GM20000 (cell line): ENCODE measurements at places on chromosomes 5 and 9.

- no peak for DNase-seq
These were observed 25.2 kb downstream of the DPYSL3 start for GRCh38 chr5:147484708-147485020.

- DNase-seq, result no peak
These were observed 64.0 kb upstream of the PTGER4 start for GRCh38 chr5:40615586-40616170.

DNA sequence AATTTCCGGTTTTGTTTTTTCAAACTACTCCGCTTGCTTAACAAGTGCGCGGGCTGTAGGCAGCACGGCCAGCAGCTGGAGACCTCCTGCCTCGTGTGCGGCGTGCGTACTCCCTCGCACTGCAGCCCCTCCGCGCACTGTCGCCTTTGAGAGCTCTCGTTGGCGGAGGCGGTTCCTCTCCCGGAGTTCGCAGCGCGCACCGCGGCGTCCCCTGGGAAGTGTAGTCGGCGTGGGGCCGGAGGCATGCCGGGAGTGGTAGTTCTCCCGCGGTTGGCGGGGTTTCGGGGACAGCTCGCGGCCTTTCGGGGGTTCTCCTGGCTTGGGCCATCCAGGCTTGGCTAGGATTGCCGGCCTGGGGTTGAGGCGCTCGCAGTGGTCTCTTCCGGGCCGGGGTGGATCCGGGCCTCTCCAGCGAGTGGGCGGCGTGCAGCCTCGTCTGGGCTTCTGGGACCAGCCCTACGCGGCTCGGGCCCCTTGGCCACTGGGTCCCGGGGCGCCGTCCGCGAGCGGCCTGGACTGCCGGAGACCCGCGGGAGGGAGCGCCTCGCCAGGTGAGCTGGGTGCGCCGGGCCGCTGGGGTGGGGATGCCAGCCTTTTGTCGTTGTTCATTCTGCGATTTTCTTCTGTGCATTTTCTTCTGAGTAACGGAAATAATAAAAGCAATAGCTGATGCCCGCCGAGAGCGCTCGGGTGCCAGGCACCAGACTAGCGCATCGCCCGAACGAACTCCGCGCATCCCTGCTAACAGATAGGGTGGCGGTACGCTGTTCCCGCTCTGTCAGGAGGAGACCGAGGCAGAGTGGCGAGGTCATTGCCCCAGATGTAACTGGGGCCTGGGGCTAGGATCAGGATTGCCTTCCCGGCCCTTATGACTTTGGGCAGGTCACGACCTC is at the start of gene ZNF354C:
TSS of gene ZNF354C (plus strand) at position 258 of the 893 bp plus-strand sequence. CDS start 1,696 bp downstream, outside the sequence.
- peak; percentile 60 for DNase-seq

DNA sequence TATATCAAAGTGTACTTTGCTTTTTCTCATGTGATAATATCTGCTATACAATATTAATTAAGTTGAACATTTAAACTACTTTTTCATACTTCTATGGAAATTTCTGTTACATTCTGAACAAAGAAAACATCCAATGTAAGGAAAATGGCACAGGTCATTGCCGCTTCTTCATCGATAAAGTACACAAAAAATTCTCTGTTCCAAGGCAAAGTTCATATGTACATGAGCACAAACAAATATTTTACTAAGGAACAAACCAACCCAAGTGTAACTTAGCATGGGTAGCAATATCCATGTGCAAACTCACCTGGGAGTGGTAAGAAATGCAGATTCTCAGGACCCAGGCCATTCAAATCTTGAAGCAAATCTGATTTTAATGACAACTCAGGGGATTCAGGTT is 139.8 kb downstream of the TMEM161B start:
- DNase-seq, result no peak

GRCh38 chr9:123710299-123710698 is 219.6 kb downstream of the DENND1A start:
- DNase-seq, result no peak

GRCh38 chr5:55923865-55924500 is 70.8 kb downstream of the IL6ST start:
- no peak for DNase-seq

GRCh38 chr9:15328946-15329345 is 21.9 kb upstream of the TTC39B start:
- no peak for DNase-seq

DNA sequence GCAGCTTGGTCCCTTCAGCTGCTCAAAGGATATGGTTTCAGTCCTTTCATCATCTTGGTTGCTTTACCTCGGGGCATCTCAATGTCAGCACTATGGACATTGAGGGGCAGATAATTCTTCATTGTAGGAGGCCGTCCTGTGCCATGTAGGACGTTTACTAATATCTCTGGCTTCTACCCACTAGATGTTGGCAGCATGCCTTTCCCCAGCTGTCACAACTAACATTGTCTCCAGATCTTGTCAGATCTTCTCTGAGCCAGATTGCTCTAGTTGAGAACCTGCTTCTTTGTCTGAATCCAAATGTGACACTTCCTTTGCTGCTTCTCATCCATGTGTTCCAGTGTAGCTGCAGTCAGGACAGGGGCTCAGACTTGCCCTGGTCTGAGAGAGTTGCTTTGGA is 10.3 kb downstream of the PTPA start:
- no peak for DNase-seq

DNA sequence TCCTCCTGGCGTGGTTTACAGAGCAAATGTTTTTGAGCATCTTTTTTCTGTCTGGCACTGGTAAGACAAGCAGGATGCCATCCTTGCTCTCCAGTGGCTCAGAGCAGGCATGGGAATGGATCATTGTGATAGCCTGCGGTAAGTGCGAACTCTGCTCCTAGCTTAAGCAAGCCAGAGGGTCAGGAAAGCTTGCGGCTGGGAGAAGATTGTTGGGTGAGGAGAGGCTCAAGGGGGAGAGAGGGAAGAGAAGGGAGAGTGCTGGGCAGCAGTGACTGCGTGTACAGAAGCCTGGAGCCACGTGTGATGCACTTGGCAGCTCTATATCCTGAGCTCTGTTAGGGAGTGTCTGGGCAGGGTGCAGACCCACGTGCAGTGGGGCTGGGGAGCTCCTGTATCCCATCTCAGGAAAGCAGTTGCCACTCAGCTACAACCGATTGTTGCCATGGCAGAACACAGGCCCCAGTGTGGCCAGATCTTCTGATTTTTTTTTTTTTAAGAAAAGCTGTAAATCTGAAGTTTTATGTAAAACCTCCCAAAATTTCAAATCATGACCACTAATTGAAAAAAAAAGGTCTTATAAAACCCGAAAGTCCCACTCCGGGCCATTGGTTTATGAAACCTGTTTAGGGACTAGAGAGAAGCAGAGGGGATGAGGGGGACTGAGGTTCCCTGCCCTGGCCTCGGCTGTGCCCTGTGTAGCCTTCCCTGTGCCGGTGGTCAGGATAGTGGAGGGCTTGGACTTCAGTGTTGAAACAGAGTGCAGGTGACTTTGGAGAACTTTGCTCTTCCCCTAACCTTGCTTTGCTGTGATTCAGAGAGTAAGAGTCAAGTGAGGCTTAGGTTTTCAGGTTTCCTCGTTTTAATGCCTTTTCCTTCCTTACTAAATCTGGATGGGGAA is 67.3 kb downstream of the ZNF618 start:
- no peak for DNase-seq

DNA sequence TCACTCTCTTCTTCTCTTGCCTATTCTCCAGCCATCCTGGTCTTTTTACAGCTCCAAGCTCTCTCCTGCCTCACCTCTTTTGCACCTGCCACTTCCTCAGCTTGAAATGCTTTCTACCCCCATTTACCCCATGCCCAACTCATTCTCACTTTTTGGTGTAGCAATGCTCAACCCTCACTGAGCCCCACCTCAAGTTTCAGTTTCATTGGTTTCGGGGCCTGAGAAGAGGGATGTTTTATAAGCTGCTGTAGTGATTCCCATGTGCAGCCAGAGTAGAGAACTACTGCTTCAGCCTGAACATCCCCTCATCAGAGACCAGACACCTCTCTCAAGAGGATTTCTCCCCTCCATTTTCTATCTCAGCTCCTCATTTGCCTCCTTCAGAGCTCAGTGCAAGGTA is 45.2 kb upstream of the FYB1 start:
- DNase-seq, result peak; percentile 35

GRCh38 chr5:39469176-39469575 is 44.4 kb upstream of the DAB2 start:
- no peak for DNase-seq

DNA sequence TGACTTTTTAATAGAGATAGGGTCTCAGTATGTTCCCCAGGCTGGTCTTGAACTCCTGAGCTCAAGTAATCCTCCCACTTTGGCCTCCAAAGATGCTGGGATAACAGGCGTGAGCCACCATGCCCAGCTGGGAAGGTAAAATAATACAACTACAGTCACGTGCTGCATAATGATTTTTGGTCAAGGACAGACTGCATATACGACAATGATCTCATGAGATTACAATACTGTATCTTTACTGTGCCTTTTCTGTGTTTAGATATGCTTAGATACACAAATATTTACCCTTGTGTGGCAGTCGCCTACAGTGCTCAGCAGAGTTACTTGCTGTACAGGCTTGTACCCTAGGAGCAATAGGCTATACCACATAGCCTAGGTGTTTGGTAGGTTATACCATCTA is 14.2 kb upstream of the IRF1 start:
- no peak for DNase-seq

- DNase-seq, result no peak
These were observed 302.9 kb downstream of the NSG2 start for GRCh38 chr5:174348311-174348981.

GRCh38 chr5:20367178-20367577 is 379.2 kb upstream of the CDH18 start:
- no peak for DNase-seq

GRCh38 chr9:17135295-17136160 is 688 bp downstream of the CNTLN start:
- DNase-seq, result peak; percentile 68

- DNase-seq, result peak; percentile 45
These were observed 215.5 kb downstream of the FSTL4 start for GRCh38 chr5:133396814-133397213.

GRCh38 chr5:59137846-59138245 is 555.0 kb downstream of the RAB3C start:
- DNase-seq, result no peak

- DNase-seq, result peak; percentile 14
These were observed 76.8 kb downstream of the ZDHHC21 start for GRCh38 chr9:14616188-14616982.

GRCh38 chr5:96968074-96968473 is 32.2 kb downstream of the LNPEP start:
- no peak for DNase-seq

DNA sequence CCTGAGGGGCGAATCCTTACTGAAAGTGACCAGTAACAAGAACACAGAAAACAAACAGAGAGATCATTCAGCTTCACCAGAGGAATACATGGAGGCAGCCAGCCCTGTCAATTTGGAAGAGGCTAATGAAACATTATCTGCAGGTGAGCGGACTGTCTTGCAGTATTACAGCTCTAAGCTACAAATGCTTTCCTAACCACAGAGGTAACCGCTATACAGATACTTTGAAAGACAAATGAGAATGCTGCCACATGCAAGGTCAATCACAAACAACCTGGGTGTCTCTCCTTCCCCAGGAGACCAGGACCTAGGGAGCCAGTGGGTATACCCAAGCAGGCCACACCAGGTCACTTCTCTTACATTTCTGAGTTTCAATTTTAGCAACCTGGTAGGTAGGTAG is 30.2 kb downstream of the EFNA5 start:
- DNase-seq, result no peak

GRCh38 chr5:67857502-67857901 is 358.1 kb upstream of the PIK3R1 start:
- DNase-seq, result no peak

DNA sequence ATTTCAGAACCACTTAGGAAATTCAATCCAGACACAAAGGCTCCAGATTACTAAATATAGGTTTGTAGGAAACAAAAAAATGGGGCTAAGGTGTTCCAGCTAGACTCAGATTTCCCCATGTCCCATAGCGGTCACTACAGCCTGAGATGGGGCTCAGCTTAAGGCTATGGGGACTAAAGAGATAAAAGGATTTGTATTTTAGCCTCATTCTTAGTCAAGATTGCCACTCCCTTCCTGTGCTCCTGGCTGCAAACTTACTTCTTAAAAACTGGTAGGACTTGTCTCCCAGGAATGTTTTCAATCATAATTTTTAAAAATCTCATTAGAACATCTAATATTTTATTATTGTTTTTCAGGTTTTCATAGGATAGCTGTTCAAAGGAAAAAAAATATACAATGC is 253.8 kb upstream of the DAB2 start:
- no peak for DNase-seq

GRCh38 chr9:33230756-33231622 is 9.0 kb upstream of the SPINK4 start:
- DNase-seq, result no peak

GRCh38 chr5:127959152-127959764 is 124.3 kb upstream of the SLC12A2 start:
- no peak for DNase-seq

DNA sequence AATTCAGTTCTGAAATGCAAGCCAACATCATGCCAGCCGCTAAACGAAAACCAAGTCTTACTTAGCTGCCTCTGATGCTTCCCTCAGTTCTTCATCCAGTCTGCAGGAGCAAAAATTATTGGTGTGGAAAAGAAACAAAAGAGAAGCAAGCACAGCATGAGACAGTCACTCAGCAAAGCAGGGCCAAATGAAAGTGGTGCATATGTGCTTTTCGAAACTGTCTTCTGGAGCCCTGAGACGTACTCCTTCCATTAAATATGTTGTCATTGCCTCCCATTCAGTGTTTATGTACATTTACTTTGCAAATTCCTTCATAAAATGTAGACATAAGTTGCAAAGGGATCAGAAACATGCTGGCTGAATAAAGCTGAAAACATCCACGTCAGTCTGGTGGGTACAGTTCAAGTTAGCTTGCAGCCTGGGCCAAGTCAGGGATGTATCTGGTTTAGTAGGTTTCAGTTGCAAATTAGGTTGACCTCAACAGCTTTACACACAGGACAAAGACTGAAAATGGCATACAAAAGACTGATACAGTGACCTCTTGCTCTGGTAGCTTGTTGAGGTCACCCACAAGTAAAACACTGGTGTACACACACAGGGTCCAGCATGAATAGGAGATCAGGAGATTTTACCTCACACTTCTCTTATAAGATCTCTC is 139.7 kb upstream of the PCA3 start:
- DNase-seq, result peak; percentile 18

- DNase-seq, result no peak
These were observed 20.9 kb upstream of the RFK start for GRCh38 chr9:76415154-76415553.

DNA sequence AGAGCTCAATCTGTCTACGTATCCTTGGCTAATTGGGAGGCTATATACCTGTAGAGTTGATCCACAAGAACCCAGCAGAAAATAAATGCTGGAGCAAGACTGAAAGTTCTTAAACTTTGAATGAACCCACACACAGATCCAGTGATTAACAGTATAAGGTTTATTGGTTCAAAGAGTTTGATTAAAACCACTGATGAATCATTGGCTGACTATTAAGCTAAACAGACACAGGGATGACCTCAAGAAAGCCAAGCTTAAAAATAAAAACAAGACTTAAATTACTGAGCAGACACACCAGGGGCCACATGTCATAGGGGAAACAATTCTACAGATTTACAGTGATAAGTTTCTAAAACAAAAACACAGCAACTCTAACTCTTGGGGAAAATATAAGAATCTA is 163.6 kb downstream of the SPATA31D1 start:
- DNase-seq, result no peak
